ENCODE measurements at places on chromosomes 1 and 21.

DNA sequence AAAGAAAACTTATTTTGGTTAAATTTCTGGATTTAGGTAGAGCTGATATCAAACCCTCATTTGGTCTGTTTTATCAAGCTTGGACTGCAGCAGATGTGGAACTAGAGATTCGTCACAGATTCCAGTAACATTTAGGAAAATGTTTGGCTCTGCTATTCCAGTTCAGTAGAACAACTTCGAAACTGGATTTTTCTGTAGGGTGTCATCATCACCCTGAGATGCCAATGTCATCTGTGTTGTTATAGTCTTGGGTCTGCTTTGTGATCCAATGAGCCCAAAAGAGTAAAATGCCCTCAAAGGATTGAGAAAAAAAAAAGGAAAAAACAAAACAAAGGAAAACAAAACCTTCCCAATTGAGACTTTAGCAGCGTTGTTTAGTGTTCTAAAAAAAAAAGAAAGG is 55.4 kb downstream of the LAMC2 start:
- DNase-seq: no peak

DNA sequence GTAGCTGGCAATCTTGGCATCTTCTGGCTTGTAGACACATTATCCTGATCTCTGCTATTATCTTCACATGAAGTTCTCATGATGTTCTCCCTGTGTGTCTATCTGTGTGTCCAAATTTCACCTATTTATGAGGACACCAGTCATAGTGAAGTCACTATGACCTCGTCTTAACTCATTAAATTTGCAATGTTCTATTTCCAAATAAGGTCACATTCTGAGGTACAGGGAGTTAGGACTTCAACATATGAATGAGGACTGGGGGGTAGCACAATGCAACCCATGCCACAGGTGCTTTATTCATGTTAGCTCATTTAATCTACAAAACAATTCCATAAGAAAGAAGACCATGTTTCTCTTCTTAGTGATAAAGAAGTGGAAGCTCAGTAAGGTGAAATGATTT is 206.2 kb upstream of the C8B start:
- DNase-seq: no peak

GRCh38 chr1:78280626-78281025 is 210.1 kb upstream of the PTGFR start:
- DNase-seq: no peak

- no peak for DNase-seq
Observed at GRCh38 chr1:237962985-237963384, 72.3 kb upstream of the ZP4 start.

Data from kidney epithelial cell (primary cell).